ENCODE measurements at places on chromosomes 12 and 14.

GRCh38 chr12:66959276-66959675, 280.4 kb upstream of the GRIP1 start:
- DNase-seq = no peak

GRCh38 chr12:107484230-107484629, 201.4 kb upstream of the PWP1 start:
- no peak for DNase-seq

DNA sequence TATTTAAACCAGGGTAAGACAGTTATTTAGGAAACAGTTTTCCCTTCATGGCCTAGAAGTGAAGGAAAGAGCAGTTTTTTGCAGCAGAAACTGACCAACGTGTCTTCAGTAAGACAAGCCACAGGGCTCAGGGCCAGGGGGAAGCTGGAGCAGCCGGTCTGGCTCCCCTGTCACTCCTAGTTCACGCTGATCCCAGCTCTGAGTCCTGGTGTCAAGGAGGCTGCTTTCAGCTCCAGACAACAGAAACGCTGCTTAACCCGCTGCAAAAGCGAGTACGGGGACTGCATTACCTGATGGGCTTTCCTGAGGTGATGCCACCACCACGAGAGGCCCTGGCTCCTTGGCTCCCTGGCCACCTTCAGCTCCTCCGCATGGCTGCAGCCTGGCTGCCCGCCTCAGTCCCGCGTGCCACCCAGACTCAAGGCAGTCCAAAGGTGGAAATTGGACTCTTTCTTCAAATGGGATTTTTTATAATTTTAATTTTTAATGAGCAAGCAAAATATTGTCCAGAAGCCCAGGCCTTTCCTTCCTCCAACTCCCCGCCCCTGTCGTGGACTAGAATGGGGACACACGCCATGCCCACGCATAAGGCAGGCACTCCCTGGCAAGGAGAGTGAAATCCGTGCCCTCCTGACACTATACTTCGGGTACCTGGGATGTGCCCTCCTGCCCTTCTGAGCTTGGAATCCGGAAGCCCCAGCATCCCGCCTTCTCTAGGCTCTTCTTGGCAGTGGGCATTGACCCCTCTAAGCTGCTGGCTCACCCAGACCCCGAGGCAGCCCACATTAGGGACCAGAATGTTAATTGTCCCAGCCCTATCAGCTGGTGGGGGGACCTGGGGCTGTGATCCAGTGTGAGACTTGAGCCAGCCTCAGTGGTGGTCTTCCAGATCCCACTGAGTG, 85.0 kb downstream of the PAPOLA start:
- no peak for DNase-seq

DNA sequence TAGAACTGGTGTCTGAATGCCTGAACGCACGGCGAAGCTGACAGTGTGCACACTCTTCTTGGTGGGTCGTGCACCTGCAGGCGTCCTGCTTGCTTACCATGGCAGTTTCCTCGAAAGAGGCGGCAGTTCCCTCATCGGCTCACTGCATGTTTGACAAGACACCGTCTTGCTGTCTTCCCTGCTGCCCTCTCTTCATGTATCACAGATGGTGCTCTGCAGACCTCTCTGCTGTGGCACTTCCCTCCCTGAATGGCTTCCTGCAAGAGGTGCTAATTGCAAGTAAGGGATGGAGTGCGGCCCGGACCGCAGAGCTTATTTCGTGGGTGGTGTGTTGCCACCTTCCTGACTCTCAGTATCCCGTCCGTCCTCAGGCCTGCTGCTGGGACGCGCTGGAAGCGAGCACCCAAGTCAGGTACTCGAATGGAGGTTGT, 156.7 kb upstream of the RTL1 start:
- no peak for DNase-seq

GRCh38 chr14:40368314-40368713, 936.1 kb upstream of the FBXO33 start:
- DNase-seq = no peak

GRCh38 chr12:98341732-98342131, 173.7 kb upstream of the TMPO start:
- no peak for DNase-seq

DNA sequence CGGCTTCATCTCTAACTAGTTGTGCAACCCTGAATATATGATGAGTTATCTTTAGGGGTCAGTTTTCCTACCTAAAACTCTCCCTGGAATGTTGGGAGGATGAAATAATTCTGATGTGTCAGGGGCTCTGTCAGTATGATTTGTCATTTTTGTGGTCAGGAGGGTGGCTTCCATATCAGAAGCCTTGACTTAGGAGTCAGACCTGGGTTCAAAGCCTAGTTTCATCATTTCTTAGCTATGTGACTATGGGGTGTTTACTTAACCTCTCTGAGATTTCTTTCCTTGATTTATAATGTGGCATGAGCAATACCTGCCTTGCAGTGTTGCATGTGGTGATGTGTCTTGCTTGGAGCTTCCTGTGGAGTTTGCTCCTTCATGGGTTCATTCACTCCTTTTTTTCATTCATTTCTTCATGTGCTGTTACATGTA, 146.8 kb downstream of the CHST11 start:
- DNase-seq = no peak

DNA sequence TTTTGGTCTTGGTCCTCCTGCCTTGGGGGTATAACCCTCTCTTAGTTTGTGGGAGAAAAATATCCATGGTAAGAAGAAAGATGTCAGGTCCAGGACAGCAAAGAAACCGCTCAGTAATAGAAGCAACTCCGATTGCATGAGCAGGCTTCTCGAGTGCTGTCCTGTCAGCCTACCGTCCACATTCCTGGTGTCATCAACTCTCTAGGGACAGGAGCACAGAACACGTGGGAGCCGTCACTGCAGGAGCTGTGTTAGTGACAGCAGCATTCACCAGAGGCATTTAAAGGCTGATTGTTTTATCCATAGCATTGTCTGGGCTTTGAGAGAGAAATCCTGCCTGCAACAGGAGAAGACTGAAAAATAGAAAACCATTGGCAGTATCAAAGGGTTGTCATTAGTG, 244.2 kb downstream of the CACNA1C start:
- no peak for DNase-seq

- DNase-seq = no peak
These were observed 192.3 kb downstream of the BCAT1 start for GRCh38 chr12:24756479-24757024.

GRCh38 chr12:95446506-95446900, 27.4 kb upstream of the METAP2 start:
- DNase-seq = no peak

GRCh38 chr12:3244219-3244750, 167.1 kb downstream of the TSPAN9 start:
- DNase-seq = no peak

GRCh38 chr12:109127533-109128242, 11.3 kb downstream of the ACACB start:
- DNase-seq = no peak

DNA sequence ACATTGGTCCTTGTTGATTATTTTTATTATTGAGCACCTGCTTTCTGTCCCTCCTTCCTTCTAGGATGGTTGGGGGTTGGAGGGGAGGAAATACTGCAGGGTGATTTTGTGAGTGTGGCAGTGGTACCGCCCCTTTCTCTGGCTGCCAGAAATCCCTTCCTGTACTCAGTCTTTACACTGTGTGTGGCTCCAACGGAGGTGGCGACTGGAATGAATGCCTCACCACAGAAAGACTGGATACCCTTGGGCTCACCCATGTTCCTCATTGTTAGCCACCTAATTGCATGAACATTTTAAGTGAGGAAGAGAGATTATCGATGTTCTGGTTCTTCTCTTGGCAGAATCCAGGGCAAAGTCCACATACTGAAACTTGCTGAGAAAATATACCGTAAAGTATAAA, 272.0 kb upstream of the E2F7 start:
- DNase-seq = no peak

GRCh38 chr14:105314287-105315200, at the start of gene PACS2:
Gene PACS2 (plus strand): TSS chr14:105314748. CDS start chr14:105314919, 171 bp downstream.
- DNase-seq = peak; percentile 75

- DNase-seq = no peak
These were observed 387.9 kb downstream of the SYT1 start for GRCh38 chr12:79252358-79253075.

DNA sequence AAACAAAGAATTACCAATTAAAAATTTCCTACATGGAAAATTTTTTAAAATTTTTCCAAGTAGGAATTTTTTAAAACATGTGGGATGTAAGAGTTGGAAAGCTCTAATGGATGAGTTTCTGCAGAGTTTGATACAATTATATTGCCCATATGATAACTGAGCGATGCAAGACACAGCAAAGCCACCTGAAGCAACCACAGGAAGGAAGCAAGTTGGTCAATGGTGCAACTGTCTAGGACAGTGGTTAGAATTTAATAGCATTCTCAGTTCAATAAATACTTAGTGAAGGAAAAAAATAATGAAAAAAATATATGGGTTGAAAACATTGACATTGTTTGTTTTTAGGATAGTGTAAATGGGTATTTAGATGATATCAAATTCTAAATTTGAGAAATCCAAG, 178.6 kb upstream of the GARIN2 start:
- no peak for DNase-seq

GRCh38 chr12:102730996-102731395, 186.0 kb downstream of the PAH start:
- no peak for DNase-seq

Data from CD4-positive, alpha-beta T cell treated with Interferon alpha-2 for 1 hour (primary cell).